Activated CD8-positive, alpha-beta T cell treated with anti-CD3 and anti-CD28 coated beads for 36 hours (primary cell): ENCODE measurements at places on chromosomes 4 and X. TPM values are rescaled to one million over a fixed set of nuclear protein-coding genes. Genes with fewer than 3 reads are reported as not detected.
A peak's percentile ranks its signal among the peaks of the same experiment; 100 is the strongest.

The CPEB2 gene
- 4.1 TPM for total RNA-seq

The CCDC149 gene
- total RNA-seq, result not detected

The CRLF2 gene
- total RNA-seq, result 0.43 TPM

The POF1B gene
- not detected for total RNA-seq

The F11 gene
- not detected for total RNA-seq

The GLOD5 gene
- total RNA-seq, result not detected

- no peak for DNase-seq
Measured at GRCh38 chrX:136447308-136447707, 40.4 kb upstream of the BRS3 start.

- no peak for DNase-seq
Measured at GRCh38 chrX:57900975-57901374, 9.3 kb downstream of the ZXDA start.

- no peak for DNase-seq
Measured at GRCh38 chr4:77711469-77711868, 105.8 kb downstream of the CXCL13 start.

GRCh38 chr4:24570574-24571236, 13.6 kb downstream of the DHX15 start:
- no peak for DNase-seq

DNA sequence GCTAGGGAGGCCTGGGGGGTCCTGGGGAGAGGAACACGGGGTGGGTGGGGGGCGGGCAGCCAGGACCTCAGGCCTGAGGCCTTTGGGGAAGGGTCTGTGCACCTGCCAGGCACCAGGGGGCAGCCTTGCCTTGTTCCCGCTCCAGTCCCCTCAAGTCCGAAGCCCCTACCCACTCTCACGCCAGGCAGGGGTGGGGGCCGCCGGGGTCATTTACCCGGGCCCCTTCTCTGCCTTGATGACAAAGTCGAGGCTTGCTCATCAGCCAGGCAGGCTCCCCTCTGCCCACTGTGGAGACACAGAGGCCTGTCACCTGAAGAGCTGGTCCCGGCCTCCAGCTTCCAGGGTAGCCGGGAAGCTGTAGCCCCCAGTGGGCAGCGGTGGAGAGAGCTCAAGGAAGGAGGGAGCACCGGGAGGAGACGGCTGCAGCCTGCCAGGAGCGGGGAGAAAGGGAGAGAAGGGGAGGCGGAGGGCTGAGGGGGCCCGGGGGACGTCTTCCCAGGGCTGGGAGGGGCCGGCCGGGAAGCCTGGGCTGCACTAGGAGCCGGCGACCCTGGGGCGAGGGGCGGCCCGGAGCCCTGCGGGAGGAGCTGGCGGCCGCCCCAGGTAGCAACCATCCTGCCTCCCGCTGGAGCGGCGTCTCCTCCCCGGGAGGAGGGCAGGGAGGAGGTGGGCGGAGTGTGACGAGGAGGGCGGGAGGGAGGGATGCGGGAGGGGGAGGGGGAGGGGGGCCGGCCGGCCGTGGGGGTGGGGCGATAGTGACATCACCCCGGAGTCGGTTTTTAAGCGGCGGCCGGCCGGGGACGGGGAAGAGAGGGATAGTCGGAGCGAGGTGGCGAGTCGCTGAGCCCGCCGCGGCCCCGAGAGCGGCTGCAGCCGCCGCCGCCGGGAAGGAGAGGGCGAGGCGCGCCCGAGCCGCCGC, at the start of gene SLC6A8:
SLC6A8 (plus strand) TSS at position 806 of the 919 bp plus-strand sequence. CDS start 649 bp downstream, outside the sequence.
- peak; percentile 37 for DNase-seq

DNA sequence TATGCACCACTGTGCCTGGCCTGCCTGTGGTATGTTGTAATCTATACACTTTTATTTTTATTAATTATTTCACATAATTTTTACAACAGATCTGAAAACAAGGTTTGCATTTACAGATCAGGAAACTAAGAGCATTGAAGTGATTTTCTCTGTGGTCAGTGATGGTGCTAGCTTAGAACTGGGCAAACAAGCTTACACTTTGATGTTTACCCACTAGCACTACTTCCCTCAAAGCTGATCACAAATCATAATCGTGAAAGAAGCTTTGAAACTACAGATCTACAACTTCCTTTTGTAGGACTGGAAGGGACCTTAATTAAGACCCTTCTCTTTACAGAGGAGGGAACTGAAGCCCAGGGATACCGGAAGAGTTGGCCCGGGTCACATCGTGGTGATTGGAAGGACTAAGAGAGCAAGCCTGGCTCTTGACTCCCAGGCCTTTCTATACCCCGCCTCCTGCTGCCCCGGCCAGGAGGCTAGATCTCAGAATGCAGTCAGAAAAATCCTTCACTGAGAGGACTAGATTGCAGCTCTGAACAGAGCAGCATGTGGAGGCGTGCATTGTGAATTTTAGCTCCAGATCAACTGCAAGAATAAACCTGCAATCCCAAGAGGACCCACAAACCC, 93.7 kb upstream of the ZNF827 start:
- no peak for DNase-seq

- no peak for DNase-seq
Measured at GRCh38 chrX:16946971-16947562, 609 bp downstream of the REPS2 start.

DNA sequence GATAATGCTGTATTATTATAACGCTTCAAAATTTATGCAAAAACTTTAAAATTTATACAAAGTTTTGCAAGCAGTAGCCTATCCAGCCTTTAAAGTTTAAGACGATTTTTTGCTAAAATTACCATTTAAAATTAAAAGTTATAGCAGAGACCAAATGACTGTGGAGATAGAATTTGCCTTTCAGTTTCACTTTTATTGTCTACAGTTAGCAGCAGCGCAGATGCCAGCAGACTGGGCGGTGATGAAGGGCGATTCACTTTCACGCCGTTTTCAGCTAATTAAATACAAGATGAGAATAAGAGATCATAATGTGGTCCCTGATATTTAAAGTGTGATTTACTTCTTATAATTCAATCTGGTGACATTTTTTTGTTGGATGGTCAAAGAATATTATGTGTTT, 1381.5 kb upstream of the ADGRL3 start:
- DNase-seq, result peak; percentile 4

- DNase-seq, result no peak
Measured at GRCh38 chrX:25976683-25977310, 161.3 kb upstream of the MAGEB18 start.

GRCh38 chr4:41471126-41472071, 66.6 kb upstream of the LIMCH1 start:
- no peak for DNase-seq

- DNase-seq, result no peak
Measured at GRCh38 chrX:22095286-22095685, 63.2 kb downstream of the PHEX start.

GRCh38 chrX:79366556-79366872, 620 bp downstream of the ITM2A start:
- no peak for DNase-seq

GRCh38 chrX:47093860-47094259, 15.6 kb downstream of the RGN start:
- DNase-seq, result no peak

GRCh38 chr4:30808276-30808675, 88.1 kb downstream of the PCDH7 start:
- no peak for DNase-seq

DNA sequence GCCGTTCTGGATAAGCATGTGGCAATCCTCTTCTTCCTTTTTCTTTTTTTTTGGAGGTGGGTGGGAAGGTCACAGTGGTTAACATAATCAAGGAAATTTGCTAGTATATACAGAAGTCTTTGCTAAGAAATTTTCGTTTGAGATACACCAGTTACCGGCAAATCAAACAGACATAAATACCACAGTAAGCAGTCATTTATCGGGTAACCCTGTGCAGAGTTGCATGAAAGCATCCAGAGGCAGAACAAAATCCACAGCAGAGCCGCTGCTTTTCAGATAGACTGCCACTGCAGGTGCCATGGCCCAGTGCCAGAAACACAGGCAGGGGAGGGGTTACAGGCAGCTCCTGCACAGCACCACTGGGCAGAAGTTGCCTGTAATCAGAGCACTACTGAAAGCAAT, 179.1 kb upstream of the MAB21L2 start:
- peak; percentile 40 for DNase-seq

DNA sequence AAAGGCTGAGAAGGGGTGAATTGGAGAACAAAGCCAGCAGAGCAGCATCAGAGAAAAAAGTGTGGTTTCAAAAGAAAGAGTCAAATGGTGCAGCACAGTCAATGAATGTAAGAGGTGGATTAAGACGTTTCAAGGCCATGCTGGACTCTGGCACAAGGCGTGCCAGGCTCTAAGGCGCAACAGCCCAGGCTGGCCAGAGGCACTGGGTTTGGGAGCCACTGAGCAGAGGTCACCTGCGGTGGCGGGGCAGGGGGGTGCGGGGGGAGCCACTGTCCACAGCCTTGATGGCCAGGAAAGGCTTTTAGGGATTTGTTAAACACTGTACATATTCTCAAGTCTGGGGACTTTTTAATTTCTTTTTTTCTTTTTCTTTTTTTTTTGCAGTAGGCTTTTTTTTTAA, 222.5 kb upstream of the FAT1 start:
- DNase-seq, result no peak

- no peak for DNase-seq
Measured at GRCh38 chr4:9875516-9875915, 94.1 kb downstream of the DRD5 start.

DNA sequence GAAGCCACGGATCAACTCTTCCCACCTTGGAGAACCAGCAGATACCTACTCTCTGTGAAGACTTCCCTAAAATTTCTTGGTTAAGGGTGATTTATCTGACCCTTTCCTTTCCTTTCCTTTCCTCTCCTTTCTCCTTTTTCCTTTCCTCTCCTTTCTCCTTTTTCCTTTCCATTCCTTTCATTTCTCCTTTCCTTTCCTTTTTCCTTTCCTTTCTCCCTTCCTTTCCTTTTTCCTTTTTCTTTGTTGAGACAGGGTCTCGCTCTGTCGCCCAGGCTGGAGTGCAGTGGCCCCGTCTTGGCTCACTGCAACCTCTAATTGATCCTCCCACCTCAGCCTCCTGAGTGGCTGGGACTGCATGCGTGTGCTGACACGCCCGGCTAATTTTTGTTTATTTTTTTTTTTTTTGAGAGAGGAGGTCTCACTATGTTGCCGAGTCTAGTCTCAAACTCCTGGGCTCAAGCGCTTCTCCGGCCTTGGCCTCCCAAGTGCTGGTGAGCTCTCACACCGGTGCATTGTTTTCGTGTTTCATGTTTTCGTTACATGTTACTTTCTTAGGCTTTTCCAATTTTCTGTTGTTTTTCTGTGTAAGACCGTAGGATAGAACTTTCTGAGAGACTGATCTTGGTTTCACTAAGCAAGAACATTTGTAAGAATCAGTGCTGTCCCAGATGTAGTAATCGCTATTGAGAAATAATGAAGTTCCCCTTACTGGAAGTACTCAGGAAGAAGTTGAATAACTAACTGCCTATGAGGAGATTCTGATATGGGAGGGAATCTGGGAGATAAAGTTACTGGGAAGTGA, 2.0 kb downstream of the TMEM165 start:
- DNase-seq, result no peak

GRCh38 chr4:180179146-180179545, 2064.1 kb upstream of the TENM3 start:
- DNase-seq, result no peak

GRCh38 chr4:174521800-174522182, 497 bp downstream of the HPGD start:
- DNase-seq, result peak; percentile 21

DNA sequence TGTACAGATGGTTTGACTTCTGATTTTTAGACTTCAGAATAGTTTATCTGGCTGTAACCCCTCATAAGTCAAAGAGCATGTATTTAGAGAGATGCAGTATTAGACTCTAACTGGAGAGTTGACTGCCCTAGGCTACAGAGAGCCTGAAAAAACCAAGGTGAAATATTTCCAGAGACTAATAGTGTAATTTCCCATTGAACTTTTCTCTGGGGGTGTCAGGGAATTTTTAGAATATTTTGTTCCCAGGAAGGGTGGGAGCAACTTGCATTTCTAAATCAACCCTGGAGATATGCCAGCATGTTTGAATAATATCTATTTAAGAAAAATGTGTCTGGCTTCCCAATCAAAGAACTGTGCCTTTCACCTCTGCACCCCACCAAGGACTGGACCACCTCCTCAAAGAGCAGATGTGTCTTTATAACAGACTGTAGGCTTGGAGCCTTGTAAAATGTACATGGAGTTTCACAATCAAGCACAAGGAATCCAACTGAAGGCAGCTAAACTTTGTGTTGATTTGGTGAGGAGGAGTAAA, 2.0 kb downstream of the ANXA3 start:
- DNase-seq, result no peak

GRCh38 chr4:53450773-53451172, 73.3 kb downstream of the FIP1L1 start:
- no peak for DNase-seq

DNA sequence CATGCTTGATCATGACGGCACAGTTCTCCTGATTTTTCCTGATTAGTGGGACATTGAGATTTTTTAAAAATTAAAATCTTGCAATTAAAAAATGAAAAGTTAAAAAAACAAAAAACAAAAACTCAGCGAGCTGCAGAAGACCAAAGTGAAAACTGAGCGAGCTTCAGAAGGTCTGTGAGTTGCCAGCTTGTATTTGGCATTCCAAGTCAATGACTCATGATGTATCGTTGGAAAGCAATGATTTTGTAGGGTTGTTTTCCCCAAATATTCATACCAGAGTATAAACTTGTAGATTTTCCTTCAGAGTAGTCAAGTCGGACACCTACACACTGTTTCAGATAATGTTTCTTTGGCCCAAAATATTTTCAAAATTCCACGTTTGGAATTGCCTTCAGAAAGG, 76.9 kb downstream of the LRRC66 start:
- no peak for DNase-seq

DNA sequence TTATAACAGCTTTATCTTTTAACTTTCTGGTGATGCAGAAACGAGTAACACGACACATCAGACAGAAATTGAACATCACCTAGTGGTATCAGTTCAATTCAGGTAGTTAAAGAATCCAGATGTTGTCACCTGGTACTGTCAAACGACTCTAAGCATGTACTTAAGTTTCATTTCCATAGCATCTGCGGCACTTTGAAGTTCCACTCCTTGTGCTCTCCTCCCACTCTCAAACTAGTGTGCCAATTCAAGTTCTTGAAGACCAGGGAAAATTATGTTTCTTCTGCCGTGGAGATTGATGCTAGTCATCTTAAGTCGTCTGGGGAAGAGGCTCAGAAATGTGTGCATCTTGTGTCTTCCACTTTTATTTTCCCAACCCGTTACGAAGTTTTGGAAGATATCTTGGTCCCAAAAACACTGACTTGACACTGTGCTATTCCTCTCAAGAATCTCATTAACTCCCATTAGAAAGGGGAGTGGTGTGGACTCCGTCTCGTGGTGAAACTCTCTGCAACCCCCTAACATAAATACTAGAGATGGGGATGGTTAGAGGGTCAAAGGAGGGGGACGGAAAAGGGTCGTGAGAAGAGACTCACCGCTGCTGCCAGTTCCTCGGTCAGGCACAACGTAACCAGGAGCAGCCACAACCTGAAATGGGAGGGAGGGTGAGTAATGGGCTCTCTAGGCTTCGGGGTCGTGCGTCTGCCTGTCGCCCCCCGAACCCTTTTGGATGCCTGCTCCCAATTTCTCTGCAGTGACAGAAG, 693 bp downstream of the COL4A6 start:
- DNase-seq, result no peak

DNA sequence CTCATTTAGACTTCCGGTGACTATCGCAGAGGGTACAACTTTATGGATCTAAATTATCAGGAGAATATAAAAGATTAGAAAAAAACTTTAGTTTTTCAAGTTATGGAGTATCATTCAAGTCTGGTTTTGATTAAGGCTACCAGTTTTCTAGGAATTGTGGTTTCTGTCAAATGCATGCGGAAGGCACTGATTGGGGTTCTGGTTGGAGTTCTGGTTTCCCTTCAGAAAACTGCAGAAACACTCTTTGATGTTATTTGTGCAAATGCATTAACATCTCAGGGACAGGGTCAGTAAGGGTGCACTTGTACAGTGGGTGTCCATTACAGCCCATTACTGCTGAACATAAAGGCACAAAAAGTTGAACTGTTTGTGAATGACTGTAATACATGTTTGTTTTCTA, 100.2 kb downstream of the LIMCH1 start:
- no peak for DNase-seq
